ENCODE measurements at places on chromosomes 4 and X. TPM values are rescaled to one million over a fixed set of nuclear protein-coding genes. Genes with fewer than 3 reads are reported as not detected.

- no peaks in the 10 kb centered on the region for H3K36me3 ChIP-seq
- DNase-seq, result no peak
- no peak overlapping the region for H3K27ac ChIP-seq
- H3K27me3 ChIP-seq, result peaks cover 12% of the 10 kb centered on the region
Observed at GRCh38 chrX:18099745-18100144, 120.9 kb downstream of the BEND2 start.

The CENPU gene
- total RNA-seq, result 28.2 TPM

GRCh38 chrX:108601276-108601675, 135.1 kb downstream of the IRS4 start:
- H3K36me3 ChIP-seq, result no peaks in the 10 kb centered on the region
- DNase-seq, result no peak
- no peaks in the 10 kb centered on the region for H3K4me1 ChIP-seq
- no peak overlapping the region for H3K4me3 ChIP-seq
- no peak overlapping the region for H3K27ac ChIP-seq
- no peaks in the 10 kb centered on the region for H3K27me3 ChIP-seq

The ADGRG2 gene
- not detected for total RNA-seq

GRCh38 chr4:163523791-163524365, 29.4 kb downstream of the TMA16 start:
- DNase-seq, result no peak
- no peaks in the 10 kb centered on the region for H3K4me1 ChIP-seq
- H3K27me3 ChIP-seq, result no peaks in the 10 kb centered on the region

The TRIM2 gene
- total RNA-seq, result 41.4 TPM

- peaks cover 18% of the 10 kb centered on the region for H3K4me1 ChIP-seq
- no peaks in the 10 kb centered on the region for H3K36me3 ChIP-seq
- DNase-seq, result peak; percentile 48
- peak overlapping the region; percentile 28 for H3K27ac ChIP-seq
- no peaks in the 10 kb centered on the region for H3K27me3 ChIP-seq
- no peak overlapping the region for H3K4me3 ChIP-seq
Observed at GRCh38 chr4:142091691-142092182, 455.4 kb downstream of the IL15 start.

The DTHD1 gene
- total RNA-seq, result not detected

The APLN gene
- 0.22 TPM for total RNA-seq

GRCh38 chrX:141185366-141185765, 8.4 kb upstream of the LDOC1 start:
- H3K27ac ChIP-seq, result no peak overlapping the region
- no peaks in the 10 kb centered on the region for H3K27me3 ChIP-seq
- no peaks in the 10 kb centered on the region for H3K36me3 ChIP-seq
- no peak overlapping the region for H3K4me3 ChIP-seq
- no peaks in the 10 kb centered on the region for H3K4me1 ChIP-seq
- no peak for DNase-seq

The CYSLTR1 gene
- total RNA-seq, result not detected

GRCh38 chr4:150582146-150582872, at the start of gene MAB21L2:
MAB21L2 (plus strand) TSS chr4:150582151; CDS start chr4:150583030, 879 bp downstream.
- H3K27ac ChIP-seq, result no peak within 1 kb of the TSS
- no peak for DNase-seq
- H3K36me3 ChIP-seq, result no peaks in the 10 kb centered on the region
- no peaks in the 10 kb centered on the region for H3K27me3 ChIP-seq
- H3K4me1 ChIP-seq, result no peaks in the 10 kb centered on the region
- H3K4me3 ChIP-seq, result no peak within 1 kb of the TSS

DNA sequence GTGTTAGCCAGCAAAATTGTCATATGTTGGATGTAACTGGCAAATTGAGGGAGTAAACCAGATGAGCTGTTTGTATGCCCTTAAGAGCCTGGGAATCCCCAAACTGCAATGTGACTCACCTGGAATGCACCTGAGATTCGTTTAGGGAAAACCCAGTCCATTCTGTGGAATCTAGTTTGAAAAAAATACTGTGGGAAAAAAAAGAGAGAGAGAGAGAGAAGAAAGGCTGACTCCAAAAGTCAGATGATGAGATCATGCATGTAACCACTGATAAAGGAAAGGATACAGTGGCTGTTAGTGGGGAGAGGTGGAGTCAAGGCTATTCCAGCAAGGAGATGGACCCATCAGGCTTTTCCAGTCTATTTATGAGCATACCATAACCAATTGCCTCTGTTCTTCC, 48.5 kb downstream of the SLC9A7 start:
- H3K4me1 ChIP-seq, result peaks cover 30% of the 10 kb centered on the region
- H3K4me3 ChIP-seq, result no peak overlapping the region
- no peaks in the 10 kb centered on the region for H3K36me3 ChIP-seq
- H3K27ac ChIP-seq, result no peak overlapping the region
- H3K27me3 ChIP-seq, result no peaks in the 10 kb centered on the region

- no peaks in the 10 kb centered on the region for H3K36me3 ChIP-seq
- H3K27me3 ChIP-seq, result no peaks in the 10 kb centered on the region
- H3K4me1 ChIP-seq, result peaks cover 5% of the 10 kb centered on the region
Observed at GRCh38 chr4:15717657-15718416, 15.0 kb downstream of the BST1 start.
